ENCODE measurements at places on chromosomes 2 and 18.

- DNase-seq = peak; percentile 18
Measured at GRCh38 chr2:218026676-218027425, 24.1 kb upstream of the TNS1 start.

- DNase-seq = peak; percentile 18
Measured at GRCh38 chr2:230905448-230906421, 19.3 kb downstream of the GPR55 start.

DNA sequence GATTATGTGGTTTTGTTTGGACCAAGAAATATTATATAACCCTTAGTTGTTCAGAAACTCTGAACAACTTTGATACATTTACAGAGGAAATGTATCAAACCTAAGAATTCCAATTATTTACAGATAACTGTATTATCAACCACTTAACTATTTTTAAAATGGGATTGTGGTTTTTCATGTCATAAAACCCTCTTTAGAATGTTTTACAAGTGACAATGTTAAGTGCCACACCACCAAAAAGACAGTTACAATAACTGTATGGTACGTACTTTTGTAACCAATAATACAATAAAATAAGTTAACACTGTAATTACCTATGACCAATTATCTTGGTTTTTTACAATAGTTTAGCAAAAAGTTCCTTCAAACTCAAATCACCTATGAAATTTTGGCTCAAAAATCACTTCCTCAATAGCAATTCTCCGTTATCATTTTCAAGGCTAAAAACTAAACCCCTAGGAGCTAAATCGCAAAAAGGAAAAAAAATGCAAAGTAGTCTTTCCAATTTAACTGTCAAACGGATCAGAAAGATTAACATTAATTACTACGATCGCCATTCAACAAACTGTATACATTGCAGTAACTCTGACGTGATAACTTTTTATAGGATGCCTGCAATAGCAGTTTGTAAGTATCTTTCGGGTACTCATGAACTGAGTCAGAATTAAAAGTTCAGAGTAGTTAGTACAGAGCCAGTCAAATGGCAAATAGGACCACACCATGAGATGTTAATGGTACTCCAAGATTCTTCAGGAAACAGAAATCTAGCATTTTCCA, 1.5 kb downstream of the ROCK1 start:
- no peak for DNase-seq

DNA sequence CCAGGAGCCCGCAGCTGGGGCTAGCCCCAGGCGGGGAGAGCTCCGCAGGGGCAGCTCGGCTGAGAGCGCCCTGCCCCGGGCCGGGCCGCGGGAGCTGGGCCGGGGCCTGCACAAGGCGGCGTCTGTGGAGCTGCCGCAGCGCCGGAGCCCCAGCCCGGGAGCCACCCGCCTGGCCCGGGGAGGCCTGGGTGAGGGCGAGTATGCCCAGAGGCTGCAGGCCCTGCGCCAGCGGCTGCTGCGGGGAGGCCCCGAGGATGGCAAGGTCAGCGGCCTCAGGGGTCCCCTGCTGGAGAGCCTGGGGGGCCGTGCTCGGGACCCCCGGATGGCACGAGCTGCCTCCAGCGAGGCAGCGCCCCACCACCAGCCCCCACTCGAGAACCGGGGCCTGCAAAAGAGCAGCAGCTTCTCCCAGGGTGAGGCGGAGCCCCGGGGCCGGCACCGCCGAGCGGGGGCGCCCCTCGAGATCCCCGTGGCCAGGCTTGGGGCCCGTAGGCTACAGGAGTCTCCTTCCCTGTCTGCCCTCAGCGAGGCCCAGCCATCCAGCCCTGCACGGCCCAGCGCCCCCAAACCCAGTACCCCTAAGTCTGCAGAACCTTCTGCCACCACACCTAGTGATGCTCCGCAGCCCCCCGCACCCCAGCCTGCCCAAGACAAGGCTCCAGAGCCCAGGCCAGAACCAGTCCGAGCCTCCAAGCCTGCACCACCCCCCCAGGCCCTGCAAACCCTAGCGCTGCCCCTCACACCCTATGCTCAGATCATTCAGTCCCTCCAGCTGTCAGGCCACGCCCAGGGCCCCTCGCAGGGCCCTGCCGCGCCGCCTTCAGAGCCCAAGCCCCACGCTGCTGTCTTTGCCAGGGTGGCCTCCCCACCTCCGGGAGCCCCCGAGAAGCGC, 15.0 kb upstream of the GMPPA start:
- DNase-seq = no peak

DNA sequence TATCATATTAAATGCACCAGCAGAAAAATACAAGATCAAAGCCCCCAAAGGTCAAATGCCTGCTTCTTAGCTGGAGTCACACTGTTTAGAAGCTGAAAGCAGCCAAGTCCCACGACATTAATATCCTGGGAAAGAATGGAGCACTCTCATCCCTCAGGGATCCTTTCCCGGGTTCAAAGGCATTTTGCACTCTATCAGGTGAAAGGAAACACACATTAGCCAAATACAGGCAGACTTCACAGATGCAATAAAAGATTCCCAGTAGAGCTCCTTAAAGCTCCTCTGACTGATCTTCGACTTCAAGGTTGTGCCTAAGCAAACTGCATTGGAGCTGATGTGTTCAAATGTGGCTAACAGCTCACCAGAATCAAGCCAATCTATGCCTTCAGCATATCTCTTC, 158.4 kb downstream of the RNF152 start:
- no peak for DNase-seq
